ENCODE measurements at places on chromosomes 1 and 21.

DNA sequence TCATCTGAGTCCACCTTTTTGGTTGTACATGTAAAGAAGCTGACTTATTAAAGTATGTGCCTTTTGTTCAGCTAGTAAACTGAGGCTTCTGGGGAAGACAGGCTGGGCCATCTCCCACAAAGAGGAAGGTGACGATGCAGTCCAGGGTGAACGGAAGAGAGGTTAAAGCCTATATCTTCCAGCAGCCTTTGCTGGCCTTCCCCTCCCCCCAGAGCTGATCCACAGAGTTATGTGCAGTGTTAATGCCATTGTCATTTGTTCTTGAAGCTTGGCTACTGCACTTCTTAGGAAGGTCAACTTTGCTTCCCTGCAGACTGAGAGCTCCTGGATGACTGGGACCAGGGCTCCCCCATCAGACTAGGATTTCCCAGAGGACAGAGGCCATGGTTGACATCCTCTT lies 2.2 kb downstream of the SLC30A2 start:
- DNase-seq, result no peak

- DNase-seq, result no peak
Measured at GRCh38 chr1:7378346-7379130, 392.6 kb upstream of the VAMP3 start.

GRCh38 chr1:87794788-87795614 lies 466.3 kb downstream of the LMO4 start:
- no peak for DNase-seq

- no peak for DNase-seq
Measured at GRCh38 chr1:19088717-19089442, 121.2 kb downstream of the UBR4 start.

- DNase-seq, result no peak
Measured at GRCh38 chr1:191366686-191367085, 791.6 kb upstream of the RGS18 start.

GRCh38 chr1:223102797-223103533 lies 40.1 kb downstream of the TLR5 start:
- no peak for DNase-seq

DNA sequence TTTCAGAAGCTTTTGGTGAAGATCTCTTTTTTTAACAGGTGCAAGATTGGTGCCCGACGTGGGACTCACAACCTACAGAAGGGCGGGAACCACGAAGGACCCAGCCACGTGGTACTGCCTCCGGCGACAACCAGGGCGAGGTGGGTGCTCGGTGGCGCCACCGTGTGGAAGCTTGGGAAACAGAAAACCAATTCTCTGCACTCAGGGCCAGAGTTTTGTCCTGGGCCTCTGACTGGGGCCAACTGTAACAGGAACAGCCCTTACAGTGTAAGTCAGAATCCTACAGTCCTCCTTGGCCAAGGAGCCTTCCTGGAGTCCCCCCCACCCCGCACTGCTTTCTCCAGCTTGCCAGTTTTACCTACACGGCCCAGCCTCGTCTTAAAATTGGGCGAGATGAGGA lies 11.6 kb upstream of the S100A7A start:
- peak; percentile 20 for DNase-seq

DNA sequence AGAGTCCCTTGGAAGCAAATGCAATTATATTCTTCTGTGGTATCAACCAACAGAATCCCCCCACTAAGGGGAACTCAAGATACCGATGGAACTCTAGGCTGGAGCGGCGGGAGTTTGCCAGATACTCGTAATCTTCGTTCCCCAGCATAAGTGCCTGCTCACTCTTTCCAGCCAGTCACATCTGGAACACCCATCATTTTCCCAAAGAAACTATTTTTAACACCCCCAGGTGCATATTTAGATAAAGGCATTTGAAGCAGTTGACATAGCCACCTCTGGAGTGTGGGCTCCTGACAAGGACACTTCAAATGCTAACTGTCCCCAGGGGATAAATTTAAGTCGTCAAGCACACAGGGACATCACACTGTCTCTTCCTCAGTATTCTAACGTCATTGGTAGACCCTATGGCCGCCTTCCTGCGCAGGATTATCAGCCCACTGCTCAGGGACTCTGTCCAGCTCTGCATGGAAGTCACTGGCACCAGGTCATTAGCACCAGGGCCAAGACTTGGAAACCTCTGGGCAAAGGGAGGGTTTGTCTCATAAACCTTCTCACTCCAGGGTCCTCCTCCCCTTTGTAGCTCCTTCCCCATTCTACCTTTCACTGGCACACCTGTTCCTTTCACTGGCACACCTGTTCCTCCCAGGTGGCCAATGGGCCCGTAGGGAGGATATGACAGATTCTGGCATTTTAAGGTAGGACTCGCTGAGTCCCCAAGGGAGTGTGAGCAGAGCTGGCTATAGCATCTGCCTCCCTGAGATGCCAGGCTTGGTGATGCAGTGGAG lies 48.8 kb downstream of the H3-3A start:
- no peak for DNase-seq

GRCh38 chr1:98344731-98345130 lies 316.8 kb upstream of the SNX7 start:
- DNase-seq, result no peak

DNA sequence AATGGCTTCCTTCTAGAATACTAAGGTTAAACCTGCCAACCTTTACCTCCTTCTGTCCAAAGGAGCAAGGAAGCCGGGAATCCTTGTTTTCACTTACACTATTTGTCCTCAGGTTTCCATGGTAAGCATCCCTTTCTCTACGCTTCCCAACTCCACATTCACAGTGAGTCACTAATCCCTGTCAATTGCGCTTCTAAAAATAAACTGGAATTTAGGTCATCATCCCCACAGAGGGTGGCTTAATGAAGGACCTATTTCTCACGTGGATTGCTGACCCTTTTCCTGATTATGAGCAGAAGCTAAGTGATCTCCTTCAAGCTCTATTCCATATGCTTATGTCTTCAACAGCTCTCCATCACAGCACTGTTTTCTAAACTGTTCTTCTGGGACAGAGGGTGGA lies 39.9 kb upstream of the ABCA4 start:
- DNase-seq, result no peak

DNA sequence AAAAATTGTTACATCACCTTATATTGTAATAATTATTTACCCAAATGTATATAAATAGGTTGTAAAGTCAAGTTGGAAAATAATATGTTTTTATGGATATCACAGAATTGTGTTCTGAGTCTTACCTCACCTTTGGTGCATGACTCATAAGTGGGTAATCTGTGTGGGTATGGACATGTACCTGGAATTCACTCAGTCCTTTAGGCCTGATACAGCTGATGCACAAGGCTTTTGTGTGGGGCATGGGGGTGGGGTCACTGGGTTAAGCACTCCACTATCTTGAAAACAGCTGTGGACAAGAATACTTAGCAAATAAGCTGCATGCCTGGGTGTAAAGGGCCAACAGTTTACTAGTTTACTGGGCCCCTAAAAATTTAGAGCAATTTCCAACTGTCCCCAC lies 34.4 kb downstream of the INKA2 start:
- no peak for DNase-seq
